ENCODE measurements at places on chromosomes 1 and 21.

GRCh38 chr21:17479606-17480005 lies 33.2 kb upstream of the CXADR start:
- no peak for DNase-seq

- peak; percentile 66 for DNase-seq
Observed at GRCh38 chr1:10679496-10680220, 116.8 kb downstream of the CASZ1 start.

GRCh38 chr21:42384156-42384945 lies 11.5 kb downstream of the TMPRSS3 start:
- DNase-seq = no peak

GRCh38 chr1:63867429-63868176 lies 93.8 kb downstream of the ROR1 start:
- no peak for DNase-seq

GRCh38 chr1:203805689-203806088 lies 10.3 kb downstream of the ZBED6 start:
- DNase-seq = no peak

- no peak for DNase-seq
Observed at GRCh38 chr1:24498589-24498988, 4.0 kb upstream of the RCAN3 start.

- no peak for DNase-seq
Observed at GRCh38 chr1:209885403-209886218, 52.4 kb upstream of the SYT14 start.

GRCh38 chr1:26839339-26839722 lies 12.8 kb downstream of the ZDHHC18 start:
- DNase-seq = no peak

GRCh38 chr1:233364695-233365539 lies 37.4 kb downstream of the MAP3K21 start:
- DNase-seq = no peak

GRCh38 chr1:31793086-31793485 lies 22.7 kb downstream of the SPOCD1 start:
- no peak for DNase-seq

DNA sequence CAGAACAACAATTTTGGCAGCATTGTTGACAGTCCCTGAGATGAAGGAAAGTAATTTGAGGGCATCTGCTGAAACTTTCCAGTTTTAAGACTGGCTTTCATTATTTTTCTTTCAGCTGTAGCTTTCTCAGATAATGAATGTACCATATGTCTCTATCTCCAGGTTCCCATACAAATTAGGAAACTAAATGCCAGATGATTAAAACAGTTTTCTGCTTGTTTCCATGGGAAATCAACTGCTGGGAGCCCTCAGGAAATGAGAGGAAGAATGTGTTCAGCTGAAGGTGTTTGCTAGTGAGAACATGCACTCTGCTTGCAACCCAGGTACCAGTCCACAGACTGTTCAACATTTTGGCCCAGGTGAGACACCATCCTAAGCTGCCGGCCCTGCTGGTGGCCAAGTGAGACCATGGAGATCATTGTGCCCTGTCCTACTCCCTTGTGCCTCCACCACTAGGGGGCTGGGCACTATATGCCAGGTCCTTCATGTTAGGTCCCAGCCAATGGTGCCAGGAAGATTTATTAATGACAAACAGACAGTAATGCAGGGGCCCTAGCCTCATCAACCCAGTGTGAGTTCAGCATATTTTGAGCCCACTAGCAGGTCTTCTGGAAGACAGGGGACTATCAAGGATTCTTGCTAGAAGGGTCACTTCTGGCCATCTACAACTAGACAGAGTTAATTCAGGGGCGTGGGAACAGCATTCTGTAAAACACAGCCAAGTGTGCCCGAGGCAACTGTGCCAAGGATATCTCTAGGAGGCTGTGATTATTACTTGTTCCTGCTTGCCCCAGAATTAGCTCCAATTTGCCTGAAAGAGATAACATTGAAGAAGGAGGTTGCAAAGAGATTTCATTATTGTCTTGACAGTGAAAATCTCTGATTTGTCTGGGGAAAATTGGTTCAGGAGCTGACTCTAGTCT lies 17.0 kb upstream of the LRRC8C start:
- DNase-seq = peak; percentile 30

DNA sequence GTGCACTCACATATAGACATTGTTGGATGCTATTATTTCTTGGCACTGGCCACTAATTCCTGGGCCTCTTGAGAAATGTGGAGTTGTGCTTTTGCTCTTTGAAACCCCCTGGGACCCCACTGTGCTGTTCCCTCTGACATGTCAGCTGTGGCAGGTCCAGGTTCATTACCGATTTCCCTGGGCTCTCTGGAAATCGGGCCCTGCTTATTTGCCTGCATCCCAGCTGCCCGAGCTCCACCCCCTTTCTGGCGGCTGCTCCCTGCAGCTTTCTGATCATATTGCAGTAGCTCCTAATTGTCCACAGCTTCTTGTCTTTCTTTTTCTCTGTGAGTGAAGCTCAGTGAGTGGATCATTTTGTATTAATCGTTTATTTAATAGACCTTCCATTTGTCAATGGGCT lies 183.7 kb upstream of the FAM78B start:
- DNase-seq = peak; percentile 90

- DNase-seq = peak; percentile 71
Observed at GRCh38 chr1:208231881-208232661, 12.1 kb downstream of the PLXNA2 start.

DNA sequence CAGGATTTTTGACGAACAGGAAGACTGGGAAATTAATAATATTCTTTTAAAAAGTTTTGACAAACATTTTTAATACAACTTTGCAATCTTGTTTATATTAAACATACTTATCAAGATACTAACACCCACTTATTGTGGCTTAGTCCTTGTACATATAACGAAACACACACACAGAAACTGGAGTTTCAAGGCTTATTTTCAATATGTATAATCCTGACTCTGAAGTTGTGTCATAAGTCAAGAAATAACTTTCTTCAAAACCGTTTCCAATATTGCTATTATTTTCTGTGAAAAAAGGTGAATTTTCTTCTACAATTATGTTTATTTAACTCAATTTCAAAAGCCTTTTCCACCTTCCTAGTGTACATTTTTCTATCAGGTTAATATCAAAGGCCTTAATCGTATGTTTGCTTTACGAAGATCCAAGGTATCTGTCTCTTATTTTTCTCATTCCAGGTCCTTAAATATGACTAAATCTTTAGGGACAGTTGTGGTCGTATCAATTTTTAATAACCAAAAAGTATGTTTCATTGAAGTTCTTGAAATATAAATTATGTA lies 1.8 kb downstream of the CDKN2C start:
- DNase-seq = no peak

DNA sequence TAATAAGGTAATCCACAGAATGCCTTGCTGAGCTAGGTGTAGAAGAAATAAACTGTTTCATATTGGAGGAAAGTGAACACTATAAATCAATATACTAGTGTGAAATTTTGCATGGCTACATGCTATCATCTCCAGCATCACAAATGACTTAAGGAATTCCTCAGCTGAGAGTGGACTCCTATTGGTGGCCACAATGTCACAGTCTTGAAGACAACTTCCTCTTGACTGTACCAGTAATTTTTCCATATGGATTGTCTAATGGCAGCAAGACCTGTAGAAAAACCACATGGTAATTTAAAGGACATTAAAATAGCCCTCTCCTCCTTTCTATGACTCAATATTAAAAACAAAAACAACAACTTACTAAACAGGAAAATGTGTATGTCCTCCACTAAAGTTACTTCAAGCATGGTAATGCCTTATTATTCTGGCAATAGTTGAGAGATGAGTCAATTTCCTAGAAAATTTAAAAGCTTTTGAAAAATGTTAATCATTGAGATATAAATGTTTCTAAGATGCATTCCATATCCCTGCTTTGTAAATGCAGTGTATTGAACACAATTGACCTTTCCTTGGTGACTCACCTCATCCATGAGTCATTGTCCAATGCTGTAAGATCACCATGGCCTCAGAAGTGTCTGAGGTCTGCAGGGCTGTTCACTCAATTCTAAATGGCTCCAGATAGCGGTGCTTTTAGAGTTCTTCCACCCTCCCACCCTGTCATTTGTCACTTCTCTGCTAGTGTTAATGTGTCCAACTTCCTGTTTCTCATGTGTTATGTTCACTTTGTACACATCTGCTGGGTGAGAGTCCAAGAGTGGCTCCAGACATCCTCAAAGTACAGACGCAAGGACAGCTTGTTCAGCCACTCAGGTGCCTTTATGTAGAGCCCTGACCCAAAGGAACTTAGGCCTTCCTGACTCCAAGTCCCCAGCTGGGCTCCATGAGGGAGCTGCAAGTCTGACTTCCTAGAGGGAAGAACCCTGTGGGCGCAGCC lies 32.8 kb upstream of the DNASE2B start:
- no peak for DNase-seq

DNA sequence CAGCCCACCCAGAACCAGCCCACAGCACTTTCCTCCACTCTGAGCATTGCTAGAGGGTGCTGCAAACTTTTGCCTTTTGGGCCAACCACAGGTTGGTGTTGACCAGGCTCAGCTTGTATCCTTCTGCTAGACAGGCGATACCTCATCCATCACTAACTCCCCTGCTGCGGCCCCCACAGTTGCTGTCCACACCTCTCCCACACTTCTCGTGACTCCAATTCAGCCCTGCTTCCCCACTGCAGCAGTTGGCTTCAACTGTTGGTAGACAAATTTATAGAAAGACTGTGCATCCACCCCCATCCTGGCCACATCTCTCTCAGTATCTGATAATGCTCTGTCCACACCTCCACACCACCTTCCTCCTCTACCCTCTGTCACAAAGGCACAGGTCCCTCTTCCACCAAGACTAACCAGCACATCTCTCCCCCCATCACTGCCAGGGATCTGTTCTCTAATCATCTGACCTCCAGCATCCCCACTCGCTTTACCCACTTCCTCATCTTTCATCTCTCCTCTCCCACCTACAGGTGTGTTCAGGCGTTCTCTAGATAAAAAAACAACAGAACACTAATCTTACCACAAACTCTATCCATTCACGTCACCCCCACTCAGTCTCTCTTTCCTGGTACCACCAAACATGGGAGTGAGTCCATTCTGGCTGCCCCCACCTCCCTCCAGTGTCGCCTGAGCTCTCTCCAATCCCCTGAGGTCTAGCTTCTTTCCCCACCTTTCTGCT lies 15.8 kb upstream of the SLC25A44 start:
- no peak for DNase-seq

GRCh38 chr1:7378346-7379130 lies 392.6 kb upstream of the VAMP3 start:
- DNase-seq = no peak

DNA sequence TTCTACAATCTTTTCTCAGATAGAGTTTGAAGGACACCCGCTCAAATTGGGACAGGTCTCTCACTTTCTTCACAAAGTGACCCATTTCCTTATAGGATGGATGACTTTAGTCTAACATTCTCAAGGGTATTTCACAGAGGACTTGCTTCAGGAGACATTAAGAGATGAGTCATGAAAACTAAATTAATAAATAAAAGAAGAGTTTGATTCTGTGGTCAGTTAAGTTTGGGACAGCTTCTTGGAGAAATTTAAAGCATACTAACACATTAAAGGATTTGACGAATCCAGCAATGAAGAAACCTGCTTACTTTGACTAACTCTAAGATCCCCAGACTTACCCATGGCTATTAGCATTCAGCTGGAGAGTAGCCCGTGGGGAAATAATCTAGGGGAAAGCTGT lies 95.6 kb upstream of the RAB3GAP2 start:
- no peak for DNase-seq

- DNase-seq = no peak
Observed at GRCh38 chr1:34746785-34747637, 7.8 kb upstream of the GJB5 start.

DNA sequence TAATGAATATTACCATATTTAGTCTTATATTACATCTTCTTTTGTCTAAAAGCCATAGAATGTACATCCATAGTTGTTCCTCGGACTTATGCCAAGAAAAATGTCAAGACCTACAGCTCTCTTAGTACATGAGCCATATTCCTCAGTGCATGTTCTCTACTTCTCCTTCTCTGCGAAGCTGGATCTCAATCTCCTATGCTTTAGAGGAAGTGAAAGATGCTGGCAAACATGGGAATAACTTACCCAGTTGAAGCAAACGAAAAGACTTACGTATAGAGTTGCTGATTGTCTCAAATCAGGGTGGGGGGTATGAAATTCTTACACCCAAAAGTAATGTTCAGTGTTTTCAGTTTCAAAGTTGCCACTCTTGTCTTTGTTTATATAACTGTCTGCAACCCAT lies 32.7 kb downstream of the OR13G1 start:
- no peak for DNase-seq

- peak; percentile 59 for DNase-seq
Observed at GRCh38 chr1:228903434-228904071, 168.3 kb downstream of the RHOU start.

DNA sequence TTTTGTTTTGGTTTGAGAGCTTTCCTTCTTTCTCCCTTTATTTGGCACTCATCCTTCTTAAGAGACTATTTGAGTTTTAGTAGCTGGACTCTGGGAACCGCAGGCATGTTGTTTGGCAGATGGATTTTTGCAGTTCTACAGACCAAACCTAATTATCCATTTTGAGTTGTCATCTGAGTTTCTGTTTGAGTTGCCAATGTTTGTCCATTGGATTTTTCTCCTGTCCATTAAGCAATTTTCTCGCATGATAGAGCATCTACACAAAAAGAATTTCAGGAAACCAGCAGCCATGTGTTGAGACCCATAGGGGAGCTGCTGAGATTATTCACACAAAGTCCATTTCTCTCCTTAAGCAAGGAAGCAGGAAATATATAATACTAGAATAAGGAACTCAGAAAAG lies 17.2 kb upstream of the CXADR start:
- no peak for DNase-seq

DNA sequence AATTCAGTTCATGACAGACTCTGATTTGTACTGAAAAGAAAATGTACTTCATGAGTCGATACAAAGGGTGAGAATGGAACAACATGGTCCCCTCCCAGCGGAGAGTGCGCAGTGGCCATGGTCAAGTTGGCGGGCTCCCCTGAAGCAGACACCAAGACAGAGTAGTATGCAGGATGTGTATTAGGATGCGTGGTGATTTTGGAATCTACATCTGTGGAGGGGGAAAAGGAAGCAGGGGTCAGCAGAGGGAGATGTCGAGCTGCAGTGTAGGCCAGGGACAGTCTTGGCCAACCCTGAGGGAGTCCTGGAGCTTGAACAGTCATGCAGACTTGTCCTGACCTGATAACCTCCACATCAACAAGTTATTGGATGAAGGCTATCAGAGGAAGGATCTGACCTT lies 481.0 kb downstream of the OMA1 start:
- DNase-seq = peak; percentile 6

GRCh38 chr1:5950994-5951785 lies 41.0 kb downstream of the NPHP4 start:
- no peak for DNase-seq

GRCh38 chr1:233945573-233945972 lies 41.1 kb downstream of the SLC35F3 start:
- DNase-seq = peak; percentile 11
